ENCODE measurements at places on chromosomes 4 and X. TPM values are rescaled to one million over a fixed set of nuclear protein-coding genes. Genes with fewer than 3 reads are reported as not detected.

GRCh38 chrX:38959736-38960135 lies 158.5 kb downstream of the MID1IP1 start:
- no peak for DNase-seq

MAGEB18 gene
- total RNA-seq: not detected

RS1 gene
- total RNA-seq: not detected

IDUA gene
- 17.4 TPM for total RNA-seq

- DNase-seq: no peak
Measured at GRCh38 chr4:24809376-24809775, 14.0 kb downstream of the SOD3 start.

BMX gene
- 5.9 TPM for total RNA-seq

CCNB3 gene
- total RNA-seq: 0.22 TPM

SOWAHD gene
- not detected for total RNA-seq

DNA sequence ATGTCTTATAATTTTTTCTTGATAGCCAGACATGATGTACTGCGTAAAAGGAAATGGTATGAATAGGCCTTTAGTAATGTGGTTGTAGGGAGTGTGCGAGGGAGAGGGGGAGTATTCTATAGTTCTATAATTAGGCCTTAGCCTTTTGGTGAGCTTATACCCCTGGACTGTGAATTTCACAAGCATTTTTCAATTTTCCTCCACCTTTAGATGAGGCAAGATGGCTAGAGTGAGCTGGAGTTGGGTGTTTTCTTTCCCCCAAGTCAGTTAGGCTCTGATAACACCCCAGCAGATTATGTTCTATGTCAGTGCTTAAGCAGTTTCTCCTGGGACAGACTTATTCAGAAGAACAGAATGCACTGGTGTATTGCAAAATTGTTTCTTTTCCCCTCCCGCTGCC lies 210.2 kb upstream of the NPY2R start:
- DNase-seq: no peak

RNF212 gene
- 0.59 TPM for total RNA-seq

GRCh38 chrX:132004728-132005127 lies 18.4 kb upstream of the STK26 start:
- DNase-seq: no peak

- DNase-seq: no peak
Measured at GRCh38 chr4:26964994-26965393, 104.4 kb downstream of the STIM2 start.

DNA sequence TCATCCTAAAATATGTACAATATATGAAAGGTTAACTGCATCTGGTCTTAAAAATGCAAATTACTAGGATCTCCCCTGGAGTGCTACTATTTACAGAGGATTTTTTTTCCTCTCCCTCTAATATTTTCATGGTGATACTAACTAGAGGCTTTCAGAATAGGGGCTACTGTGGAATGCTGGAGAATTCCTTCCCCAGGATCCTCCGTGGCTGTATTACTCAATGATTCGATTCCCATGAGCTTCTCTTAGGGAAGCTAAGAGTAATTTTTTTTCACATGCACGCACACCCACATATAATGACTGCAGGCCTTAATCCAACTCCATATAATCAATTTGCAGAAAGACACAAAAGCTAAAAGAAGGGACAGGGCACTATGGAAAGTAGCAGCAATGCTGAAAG lies 184.7 kb downstream of the ARHGAP6 start:
- no peak for DNase-seq

HELT gene
- total RNA-seq: not detected

PCSK1N gene
- total RNA-seq: 1.6 TPM

GRCh38 chrX:39581411-39581810 lies 516.3 kb downstream of the BCOR start:
- DNase-seq: no peak

DNA sequence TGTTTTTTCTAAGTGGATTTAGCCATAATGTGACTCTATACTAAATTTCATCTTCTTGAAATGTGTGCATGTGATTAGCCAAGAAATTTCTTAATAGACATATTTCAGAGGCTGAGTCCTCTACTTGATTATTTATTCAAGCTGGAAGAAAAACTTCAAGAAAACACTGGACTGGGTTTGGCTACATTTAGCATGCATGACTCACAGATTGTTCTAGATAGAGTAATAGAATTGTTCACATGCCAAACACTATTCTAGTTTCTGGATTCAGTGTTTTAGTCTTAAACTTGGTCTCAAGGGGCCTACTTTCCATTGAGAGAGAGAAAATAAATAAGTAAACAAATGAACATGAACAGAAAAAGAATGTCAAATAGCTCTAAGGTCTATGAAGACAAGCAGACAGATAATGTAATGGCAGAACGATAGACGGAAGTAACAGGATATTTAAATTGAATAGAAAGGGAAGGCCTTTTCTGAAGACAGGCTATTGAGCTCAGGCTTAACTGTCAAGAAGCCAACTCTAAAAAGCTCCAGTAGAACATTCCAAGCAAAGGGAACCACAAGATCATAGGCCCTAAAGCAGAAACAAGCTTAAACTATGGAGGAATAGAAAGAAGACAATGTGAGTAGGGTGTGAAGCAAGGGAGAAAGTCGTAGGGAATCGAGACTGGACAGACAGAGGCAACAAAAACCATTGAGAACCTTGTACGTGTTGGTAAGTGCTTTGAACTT lies 104.6 kb downstream of the TMEM144 start:
- no peak for DNase-seq

DNA sequence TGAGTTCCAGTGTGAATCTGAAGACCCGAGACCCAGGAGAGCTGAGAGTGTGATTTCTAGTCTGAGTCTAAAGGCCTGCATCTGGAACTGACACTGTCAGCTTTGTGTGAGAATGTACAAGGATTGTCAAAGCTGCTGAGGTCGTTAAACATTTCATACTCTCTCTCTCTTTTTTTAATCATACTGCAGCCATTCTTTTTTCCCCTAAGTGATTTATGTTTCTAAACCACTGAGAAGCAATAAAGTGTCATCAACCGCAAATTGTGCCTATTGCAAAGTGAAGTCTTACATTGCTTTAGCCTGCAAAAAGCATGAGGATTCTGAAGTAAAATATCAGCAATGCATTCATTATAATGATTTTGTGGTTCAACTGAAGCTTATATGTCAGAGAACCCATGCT lies 106.0 kb downstream of the ASMT start:
- DNase-seq: no peak

CORIN gene
- total RNA-seq: 225 TPM

TRIM61 gene
- total RNA-seq: 4.2 TPM

GRCh38 chr4:1727117-1728031 lies 6.1 kb downstream of the TACC3 start:
- peak; percentile 89 for DNase-seq

DNA sequence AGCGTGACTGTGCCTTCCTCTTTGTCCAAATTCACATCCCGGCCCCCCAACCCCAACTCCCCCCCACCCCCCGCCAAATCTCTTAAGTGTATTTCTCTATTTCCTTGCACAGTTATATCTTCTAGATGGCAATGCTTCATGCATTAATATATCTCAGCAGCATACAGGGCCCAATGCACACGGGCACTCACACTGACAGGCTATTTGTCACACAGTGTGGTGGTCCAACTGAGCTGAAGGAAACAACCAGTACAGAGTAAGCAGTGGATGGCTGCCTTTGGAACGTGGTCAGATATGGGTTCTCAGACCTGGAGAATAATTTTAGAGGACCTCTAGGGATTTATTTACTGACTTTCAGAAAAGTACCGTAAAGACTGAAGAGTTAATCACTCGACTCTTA lies 681 bp downstream of the EXOC1 start:
- DNase-seq: no peak

CABS1 gene
- not detected for total RNA-seq

NMU gene
- not detected for total RNA-seq

GRCh38 chr4:59920416-59920815 lies 1279.7 kb upstream of the ADGRL3 start:
- no peak for DNase-seq

GRCh38 chr4:184280591-184281071 lies 63.0 kb upstream of the ENPP6 start:
- DNase-seq: no peak

FGFBP1 gene
- total RNA-seq: 0.25 TPM

PARM1 gene
- 77.2 TPM for total RNA-seq

DNA sequence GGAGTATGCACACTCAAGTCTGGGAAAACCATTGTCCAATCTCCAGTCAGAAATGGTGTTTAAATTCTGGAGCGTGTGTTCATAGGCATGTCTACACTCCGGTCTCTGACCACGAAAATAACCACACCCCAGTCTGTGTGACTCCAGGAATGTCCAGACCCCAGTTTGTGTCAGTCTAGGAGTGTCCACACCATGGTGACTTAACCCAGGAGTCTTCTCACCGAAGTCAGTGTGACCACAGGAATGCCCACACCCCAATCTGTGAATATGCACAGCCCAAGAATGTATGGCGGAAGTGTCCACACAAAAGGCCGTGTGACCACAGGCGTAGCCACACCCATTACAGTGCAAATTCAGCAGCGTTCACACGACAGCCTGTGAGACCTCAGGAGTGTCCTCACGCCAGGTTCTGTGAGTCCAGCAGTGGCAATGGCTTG lies 11.4 kb downstream of the FTSJ1 start:
- DNase-seq: no peak

- DNase-seq: no peak
Measured at GRCh38 chrX:53824686-53825085, 138.2 kb upstream of the HUWE1 start.

FREM3 gene
- total RNA-seq: not detected

DNA sequence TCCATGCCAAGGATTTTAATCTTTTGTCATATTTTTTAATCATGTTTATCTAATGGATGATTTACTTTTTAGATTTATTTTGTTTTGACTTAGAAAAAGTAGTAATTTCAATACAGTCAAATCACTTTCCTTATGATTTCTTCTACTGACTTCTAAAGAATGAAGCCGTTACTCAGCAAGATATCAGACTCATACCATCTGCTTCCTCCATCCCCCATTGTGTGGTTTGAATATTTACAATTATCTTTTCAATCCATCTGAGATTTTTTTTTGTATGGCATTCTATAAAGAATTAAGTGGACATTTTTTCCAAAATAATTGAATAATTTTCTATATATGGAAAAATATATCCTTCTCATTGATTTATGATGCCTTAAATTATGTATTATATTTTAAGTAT lies 565.4 kb upstream of the ATOH1 start:
- no peak for DNase-seq

DNA sequence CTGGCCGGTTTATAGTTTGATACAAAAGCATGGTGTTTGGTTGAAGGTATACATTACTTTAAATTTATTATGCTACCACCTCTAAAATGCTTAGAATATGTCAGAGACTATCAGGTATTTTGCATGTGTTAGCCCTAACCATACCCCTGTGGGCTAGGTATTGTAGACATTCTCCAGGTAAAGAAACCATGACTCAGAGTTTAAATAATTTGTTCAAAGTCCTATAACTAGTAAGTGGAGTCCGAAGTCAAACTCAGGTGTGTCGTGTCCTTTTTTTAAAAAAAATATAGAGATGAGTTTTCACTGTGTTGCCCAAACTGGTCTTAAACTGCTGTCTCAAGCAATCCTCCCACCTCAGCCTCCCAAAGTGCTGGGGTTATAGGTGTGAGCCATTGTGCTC lies 12.4 kb downstream of the LAP3 start:
- no peak for DNase-seq

DNA sequence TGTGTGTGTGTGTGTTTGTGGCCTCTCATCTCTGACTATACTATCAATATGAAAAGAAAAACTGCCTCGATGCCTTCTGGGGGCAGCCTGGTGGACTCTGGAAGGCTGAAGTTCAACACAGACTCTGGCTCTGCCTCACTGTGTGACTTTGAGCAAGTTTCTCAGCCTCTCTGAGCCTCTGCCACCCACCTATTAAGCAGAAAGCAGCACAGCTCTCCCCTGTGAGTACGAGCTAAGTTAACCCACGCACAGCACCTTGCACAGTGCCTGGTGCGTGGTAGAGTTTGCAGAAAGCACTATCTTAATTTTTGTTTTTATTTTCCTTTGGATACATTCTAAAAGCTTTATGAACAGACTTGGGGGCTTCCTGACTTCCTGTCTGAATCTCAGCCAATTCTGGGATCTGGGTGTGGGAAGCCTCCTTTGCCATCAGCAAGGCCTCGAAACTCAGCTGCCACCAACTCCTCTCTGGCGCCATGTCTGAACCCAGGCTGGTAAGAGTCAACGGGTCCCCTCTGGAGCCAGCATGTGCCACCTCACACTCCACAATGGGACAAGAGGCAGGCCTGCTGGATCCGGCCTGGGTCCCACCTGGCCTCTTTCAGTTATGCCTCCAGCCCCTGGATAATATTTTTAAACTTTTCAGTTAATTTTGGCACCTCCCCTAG lies 57.3 kb downstream of the JAKMIP1 start:
- no peak for DNase-seq

DNA sequence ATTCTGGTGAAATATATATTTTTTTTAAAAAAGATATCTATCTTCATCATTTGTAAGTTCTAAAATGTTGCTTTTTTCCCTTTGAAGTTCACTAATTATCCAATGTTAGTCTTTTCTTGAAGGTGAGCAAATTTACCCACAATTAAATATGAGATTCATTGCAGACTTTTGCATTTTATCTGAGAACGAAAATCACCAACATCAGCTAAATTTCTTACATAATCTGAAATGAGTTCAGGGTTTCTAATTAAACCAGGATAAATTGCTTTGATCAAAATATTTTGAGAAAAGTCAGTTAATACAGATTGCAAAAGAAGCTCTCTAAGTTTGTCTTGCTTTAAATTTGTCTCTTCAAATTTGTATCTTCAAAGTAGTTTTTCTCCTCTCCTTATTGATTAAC lies 486.4 kb upstream of the FSTL5 start:
- DNase-seq: no peak

DNA sequence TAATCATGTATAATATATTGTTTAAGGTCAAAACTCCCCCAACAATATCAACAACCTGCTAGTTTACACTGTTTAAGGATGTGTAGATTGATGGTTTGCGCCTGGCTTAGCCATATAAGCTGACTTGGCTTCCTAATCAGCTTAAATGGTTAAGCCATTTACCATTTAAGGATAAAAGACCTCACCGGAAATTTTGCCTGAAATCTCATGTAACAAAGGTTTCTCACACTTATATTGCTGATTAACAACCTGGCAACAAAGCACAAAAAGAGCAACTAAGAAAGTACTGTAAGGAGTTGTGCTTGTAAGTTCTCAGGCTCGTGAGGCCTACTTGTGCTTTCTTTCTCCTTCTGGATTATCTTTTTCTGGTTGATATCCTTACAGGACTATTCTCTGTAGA lies 485.2 kb downstream of the GABRG1 start:
- no peak for DNase-seq

DNA sequence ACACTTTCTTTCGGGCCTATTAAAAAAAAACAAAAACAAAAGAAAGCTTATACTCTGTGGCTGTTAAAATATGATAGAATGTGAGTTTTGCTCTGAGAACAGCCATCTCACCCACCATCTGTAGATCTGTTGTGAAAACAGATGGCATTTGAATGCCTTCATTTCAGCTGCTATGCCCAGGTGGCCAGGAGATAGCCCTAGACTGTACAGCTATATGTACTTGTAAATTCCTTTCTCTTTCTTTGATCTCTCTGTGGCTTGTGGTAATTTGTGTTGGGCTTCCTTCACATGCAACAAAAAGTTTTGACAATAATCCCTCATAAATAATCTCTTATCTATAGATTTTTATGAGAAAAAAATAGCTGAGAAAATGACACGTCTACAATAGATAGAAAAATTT lies 38.1 kb downstream of the PNPLA4 start:
- no peak for DNase-seq

GRCh38 chrX:38055170-38055847 lies 49.0 kb downstream of the SYTL5 start:
- no peak for DNase-seq

GRCh38 chrX:78283511-78283910 lies 43.9 kb downstream of the CYSLTR1 start:
- no peak for DNase-seq

SATL1 gene
- total RNA-seq: 0.18 TPM

LRRC66 gene
- total RNA-seq: 0.50 TPM
